ENCODE measurements at places on chromosomes 1 and 21. TPM values are rescaled to one million over a fixed set of nuclear protein-coding genes. Genes with fewer than 3 reads are reported as not detected.

DNA sequence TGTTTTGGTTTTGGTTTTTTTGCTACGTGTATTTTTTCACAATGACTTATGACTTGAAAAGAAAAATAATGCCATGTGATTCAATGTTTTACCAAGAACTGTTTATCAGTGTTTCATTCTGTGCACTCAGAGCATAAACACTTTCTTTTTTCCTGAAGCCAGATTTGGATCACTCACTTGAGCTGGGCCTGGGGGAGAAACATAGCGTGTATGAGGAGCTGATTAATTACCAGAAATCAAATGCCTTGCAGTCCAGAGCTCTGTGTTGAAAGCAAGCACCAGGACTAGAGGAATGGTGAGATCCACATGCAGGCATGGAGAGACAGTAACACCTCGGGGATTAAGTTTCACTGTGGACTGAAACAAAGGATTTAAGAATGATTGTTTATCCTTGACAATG, 642.1 kb upstream of the ADGRL2 start:
- DNase-seq: no peak

- no peak for DNase-seq
Measured at GRCh38 chr1:71224741-71225377, 144.0 kb upstream of the ZRANB2 start.

DNA sequence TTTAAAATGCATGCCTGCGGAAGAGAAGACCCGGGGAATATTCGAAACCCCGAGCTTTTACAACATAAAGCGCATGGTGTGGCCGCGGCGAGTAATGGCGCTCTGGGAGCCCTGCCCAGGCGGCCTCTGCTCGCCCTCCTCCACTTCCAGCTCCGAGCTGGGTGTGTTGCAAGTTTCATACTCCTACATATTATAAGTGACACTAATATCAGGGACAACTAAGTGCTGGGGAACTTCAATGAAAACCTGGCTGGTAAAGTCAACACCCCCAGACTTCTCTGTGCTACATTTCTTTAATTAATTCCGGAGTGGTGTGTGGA, 11.8 kb downstream of the SIM2 start:
- DNase-seq: no peak

DNA sequence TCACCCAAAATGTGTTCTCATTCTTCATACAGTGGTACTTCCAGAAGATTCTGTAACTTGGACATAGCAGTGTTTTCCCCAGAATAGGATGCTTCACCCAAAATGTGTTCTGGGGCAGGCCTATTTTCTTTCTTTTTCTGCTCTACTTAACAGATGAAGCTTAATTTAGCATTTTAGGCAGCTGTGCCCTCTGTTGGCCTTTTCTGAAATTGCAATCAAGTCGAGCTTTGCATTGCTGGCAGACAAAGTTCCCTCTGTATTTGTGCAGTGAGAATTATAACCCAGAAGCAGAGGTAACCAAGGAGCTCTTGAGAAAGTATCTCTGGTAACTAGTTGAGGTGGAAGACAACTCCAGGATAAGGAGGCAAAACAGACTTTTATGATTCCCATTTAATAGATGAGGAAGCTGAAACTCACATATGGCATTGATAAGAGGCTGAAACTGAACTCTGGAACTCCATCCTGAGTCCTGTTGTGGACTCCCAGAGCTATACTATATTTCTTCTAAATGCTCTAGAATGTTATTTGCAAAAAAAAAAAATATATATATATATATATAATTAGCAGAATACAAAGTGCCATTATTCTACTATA, 50.3 kb upstream of the L1TD1 start:
- DNase-seq: peak; percentile 48

GRCh38 chr1:23719162-23719820, 24.0 kb upstream of the ELOA start:
- peak; percentile 60 for DNase-seq

DNA sequence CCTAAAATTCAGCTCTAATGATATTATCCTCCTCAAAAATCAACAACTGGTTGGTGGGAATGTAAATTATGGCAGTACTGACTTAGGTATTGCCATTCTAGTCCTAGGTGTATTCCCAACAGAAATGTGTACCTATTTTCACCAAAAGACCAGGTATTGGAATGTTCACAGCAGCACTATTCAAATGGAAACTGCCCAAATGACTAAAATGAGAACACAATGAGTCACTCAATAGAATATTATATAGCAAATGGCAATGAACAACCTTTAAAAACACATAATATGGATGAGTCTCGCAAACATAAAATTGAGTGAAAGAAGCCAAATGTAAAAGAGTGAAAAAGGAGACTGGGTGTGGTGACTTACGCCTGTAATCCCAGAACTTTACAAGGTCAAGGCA, 44.9 kb downstream of the GADD45A start:
- DNase-seq: no peak

Gene LHX4
- total RNA-seq: 0.11 TPM

Gene POLR3C
- 36.5 TPM for total RNA-seq

Gene RNF220
- total RNA-seq: 124 TPM

GRCh38 chr1:66571789-66572188, 37.8 kb downstream of the SGIP1 start:
- peak; percentile 77 for DNase-seq
